ENCODE measurements at places on chromosomes 2 and 18.

DNA sequence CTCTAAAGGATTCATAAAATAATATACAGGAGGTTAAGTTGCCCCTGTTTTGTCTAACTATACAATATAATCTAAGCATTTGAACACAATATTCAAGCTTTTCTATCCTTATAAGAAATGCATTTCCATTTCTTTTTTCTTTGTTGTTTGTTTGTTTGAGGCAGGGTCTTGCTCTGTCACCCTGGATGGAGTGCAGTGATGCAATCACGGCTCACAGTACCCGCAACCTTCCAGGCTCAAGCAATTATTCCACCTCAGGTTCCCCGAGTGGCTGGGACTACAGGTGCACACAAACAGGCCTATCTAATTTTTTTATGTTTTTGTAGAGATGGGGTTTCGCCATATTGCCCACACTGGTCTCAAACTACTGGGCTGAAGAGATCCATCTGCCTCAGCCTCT is 307.8 kb downstream of the ZNF804A start:
- DNase-seq: no peak

DNA sequence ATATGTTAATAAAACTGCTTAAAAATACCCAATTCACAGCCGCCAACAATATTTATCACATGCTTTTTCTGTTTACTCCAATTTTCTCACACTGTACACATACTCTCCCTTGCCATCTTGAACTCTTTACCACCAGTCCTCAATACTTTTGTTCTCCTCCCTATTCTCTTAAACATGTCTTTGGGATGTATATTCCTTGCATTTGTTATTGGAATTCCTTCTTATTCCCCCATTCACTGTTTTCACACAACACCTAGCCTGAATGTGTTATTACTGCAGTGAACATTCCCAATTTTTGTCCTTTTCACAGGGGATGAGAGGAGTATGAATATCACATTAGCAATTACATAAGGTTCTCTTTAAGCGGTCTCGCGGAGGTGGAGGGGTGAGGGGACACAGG is 94.7 kb downstream of the USP34 start:
- DNase-seq: no peak

- DNase-seq: no peak
Measured at GRCh38 chr2:149160195-149160594, 121.7 kb downstream of the LYPD6B start.

DNA sequence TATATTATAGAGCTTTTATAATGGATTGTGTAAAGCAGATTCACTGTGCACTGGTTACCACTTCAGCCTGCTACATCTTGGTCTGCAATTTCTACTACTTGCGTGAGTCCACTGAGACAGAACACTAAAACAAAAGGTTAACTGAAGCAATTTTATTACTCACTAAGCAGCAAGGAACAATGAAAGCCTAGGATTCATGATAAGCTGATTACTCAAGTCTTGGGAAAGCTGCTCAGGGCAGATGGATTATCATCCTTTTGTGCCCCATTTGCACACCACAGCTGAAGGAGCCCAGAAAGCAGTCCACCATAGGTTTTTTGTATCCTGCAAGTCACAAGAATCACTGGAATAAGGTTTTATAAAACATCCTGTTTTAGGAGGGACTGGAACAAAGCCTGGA is 1215.2 kb upstream of the TMEFF2 start:
- no peak for DNase-seq

DNA sequence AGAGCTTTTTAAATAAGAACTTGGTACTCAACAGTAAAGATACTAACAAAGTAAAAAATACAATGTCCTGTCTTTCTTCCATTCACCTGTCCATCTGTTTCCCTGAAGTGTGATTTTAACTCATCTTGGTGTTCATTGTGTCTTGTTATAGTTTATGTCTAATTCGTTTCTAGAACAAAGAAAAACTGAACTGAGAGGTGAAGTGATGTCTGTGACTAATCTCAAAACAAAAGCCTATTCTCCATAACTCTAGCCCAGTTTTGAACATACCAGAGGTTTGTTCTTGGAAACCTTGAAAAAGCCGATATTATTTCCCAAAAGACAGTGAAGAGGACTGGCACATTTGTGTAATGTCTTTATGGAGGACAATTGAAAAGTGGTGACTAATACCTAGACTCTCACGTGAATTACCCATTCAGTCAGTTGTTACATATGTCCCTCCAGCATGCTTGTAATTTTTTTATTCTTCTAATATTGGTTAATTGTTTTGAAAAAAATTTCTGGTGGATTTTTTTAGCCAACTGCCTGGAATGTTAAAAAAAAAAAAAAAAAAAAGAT is 725.8 kb downstream of the SATB2 start:
- DNase-seq: no peak

- no peak for DNase-seq
Measured at GRCh38 chr2:182914852-182915251, 48.4 kb upstream of the FRZB start.

DNA sequence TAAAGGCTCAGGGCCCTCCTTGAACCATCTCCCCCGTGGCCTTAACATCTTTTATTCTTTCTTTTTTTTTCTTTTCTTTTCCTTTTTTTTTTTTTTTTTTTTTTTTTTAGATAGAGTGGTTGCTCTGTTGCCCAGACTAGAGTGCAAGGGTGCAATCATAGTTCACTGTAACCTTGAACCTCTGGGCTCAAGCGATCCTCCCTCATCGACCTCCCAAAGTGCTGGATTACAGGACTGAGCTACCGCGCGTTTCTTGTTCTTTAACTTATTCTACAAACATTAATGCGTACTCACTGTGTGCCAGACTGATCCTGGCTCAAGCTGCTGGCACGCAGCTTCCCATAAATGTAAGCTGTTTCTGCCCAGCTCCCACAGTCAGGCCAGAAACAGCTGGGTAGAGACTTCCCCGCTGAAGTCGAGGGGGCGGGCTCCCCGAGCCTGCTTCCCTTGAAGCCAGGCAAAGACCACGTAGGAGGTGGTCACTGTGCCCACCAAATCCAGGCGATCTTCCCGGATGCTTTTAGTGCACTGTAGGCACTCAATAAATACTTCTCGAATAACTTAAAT is 29.2 kb upstream of the ATP6V1B1 start:
- no peak for DNase-seq

DNA sequence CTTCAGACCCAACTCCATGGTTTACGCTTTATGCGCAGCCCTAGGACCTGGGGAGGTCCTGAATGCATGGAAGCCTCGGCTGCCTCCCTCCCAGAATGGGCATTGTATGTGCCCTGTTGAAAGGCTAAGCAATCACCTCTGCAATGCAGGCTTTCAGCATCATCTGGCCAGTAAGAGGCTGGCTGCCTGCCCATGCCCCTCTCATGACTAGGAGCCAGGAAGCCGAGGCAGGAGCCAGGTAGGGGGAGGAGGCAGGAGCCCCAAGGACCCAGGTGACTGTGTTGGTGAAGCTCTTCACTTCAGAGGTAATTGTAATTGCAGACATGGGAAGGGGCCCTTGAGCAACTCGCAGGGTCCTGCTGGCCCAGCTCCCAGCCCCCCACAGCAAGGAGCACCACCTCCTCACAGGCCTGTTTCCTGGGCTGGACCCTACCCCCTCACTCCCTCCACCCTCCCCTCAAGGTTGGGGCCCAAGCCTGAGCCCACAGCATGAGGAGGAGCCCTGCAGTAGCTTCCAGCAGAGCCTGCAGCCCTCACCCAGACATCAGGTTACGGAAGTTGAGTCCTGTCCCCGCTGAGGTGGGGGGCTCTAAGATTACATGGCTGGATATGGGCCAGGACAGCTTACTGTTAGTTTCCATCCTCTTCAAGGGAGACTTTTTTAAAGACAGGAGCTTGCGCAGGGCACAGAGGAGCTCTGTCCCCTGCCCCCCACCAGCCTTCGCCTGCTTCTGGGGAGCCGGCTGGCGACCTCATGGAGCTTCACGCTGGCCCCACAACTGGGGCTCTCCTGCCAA is 21.9 kb downstream of the CRACDL start:
- no peak for DNase-seq
